ENCODE measurements at places on chromosomes 6 and 20.

GRCh38 chr6:44867571-44868334 is 460.4 kb upstream of the RUNX2 start:
- DNase-seq, result no peak

DNA sequence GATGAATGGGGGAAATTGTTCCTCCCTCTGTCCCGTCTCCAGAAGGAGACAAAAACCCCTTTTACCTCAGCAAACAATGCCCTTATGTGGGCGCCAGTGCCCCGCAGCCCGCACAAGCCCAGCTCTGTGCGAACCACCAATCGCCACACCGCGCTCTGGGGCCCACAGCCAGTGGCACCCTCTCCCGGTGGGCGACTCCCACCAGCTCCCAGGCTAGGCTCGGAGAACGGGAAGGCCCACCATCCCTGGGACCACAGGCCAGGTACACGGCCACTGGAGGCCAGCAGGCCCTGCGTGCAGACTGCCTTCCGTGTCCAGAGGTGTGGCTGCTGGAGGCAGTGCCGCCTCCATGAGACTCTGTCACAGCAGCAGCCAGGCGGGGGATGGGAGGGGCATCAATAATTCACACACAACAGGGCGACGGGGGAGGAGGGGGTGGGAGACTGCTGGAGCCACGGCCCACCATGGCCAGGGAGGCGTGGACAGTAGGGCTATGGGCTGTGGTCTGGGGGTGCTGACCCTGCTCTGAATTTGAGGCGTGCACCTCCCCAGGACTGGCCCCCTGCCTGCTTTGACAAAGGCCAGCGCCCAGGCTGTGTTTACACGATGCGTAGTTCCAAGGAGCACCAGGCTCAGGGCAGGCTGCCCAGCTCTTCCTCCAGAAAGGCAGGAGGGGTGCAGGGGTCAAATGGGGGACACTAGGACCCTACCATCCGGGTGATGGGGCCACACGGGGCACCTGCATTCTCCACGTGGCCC is 105.7 kb downstream of the ASXL1 start:
- no peak for DNase-seq

DNA sequence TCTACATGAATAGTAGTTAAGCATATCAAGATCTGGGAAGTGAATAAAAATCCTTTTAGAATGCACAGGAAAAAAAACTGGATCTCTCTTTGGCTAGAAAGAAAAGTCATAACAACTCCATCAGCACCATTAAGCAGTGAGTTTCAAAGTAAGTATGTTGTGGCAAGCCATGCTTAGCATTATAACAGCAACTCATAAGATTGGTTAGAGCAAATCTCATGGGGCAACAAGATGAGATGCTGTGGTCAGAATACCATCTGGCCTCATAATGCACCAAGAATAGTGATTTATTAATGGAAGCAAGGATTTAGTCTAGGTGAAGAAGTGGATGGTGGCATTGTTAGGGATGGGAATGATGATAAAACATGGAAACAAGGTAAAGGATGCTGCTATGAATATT is 159.4 kb downstream of the PHF3 start:
- DNase-seq, result no peak

DNA sequence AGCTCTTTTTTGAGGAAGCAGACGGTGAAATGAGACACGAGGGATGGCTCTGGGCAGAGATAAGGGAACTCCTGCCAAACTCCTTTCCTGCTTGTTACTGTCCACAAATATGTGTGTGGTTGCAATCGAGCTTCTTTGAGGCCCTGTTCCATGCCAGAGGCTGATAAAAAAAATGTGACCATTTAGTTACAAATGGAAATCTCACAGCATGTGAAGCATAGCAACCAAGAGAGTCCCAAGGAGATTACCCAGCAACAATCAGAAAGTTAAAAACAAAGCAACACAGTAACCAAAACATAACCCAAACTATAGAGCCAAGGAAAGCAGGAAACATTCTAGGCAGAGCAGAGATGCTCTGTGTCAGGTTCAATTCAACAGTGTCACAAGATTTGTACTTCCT is 35.4 kb upstream of the HMGN3 start:
- peak; percentile 60 for DNase-seq

DNA sequence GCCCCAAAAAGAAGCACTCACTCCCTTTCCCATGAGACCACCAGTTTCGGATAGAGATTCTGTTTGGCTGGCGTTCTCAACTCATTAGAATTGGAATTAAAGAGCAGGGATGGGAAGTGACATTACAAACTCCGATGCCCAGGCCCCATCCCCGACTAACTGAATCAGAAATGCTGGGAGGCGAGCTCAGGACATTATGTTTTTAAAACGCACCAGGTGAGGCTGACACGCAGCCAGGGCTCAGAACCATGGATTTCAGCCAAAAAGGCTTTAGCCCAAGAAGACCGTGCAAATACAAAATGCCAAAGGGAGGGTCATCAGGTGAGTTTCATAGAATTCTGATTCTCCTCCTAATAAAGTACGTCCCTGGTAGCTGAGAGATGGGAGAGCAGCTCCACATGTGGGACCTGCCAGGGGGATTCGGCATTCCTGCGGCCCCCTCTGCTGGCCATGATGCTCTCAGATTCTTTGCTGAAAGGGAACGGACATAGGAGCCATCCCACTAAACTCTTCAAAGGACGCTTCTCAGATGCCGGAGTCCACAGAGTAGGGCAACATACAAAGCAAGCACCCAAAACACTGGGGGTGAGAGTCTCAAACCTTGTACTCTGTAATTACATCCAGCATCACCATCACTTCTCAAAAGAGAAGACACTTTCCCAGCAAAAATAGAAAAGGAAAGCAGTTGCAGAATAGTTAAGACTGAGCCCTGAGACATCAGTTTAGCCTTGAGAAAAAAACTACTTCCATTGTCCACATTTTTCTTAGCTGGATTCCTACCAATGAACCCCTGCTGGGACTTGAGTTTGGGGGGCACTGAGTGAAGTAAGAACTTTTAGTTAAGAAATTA is 205.2 kb downstream of the BMP7 start:
- DNase-seq, result no peak

GRCh38 chr6:70843328-70843918 is 113.4 kb downstream of the B3GAT2 start:
- DNase-seq, result no peak

GRCh38 chr6:52995913-52996645 is 995 bp upstream of the GSTA4 start:
- DNase-seq, result no peak

- no peak for DNase-seq
Measured at GRCh38 chr6:168535711-168536110, 94.7 kb downstream of the SMOC2 start.

DNA sequence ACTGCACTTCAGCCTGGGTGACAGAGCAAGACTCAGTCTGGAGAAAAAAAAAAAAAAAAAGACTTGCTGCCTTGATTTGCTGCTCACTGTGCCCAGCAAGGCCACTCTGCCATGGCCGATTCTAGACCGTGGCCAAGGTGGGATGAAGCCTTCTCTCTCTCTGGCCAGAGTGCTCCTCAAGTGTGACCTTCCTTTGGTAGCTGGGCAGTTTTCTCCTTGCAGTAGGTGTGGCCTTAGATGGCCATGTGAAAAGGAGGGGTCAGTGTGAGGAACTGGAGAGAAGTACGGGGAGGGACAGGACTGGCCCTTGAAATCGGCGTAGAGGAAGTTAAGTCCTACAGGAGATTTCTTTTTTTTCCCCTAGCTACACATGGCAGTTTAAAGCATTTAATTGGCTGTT is 272.0 kb downstream of the ARID1B start:
- DNase-seq, result no peak

GRCh38 chr6:107741191-107741680 is 82.9 kb downstream of the SCML4 start:
- no peak for DNase-seq

GRCh38 chr6:71544028-71544427 is 255.4 kb downstream of the OGFRL1 start:
- no peak for DNase-seq

- DNase-seq, result no peak
Measured at GRCh38 chr20:46631212-46631869, 19.9 kb downstream of the SLC13A3 start.

GRCh38 chr6:65719101-65719500 is 12.1 kb upstream of the EYS start:
- no peak for DNase-seq

- peak; percentile 80 for DNase-seq
Measured at GRCh38 chr20:32483351-32484224, 101.5 kb downstream of the NOL4L start.

DNA sequence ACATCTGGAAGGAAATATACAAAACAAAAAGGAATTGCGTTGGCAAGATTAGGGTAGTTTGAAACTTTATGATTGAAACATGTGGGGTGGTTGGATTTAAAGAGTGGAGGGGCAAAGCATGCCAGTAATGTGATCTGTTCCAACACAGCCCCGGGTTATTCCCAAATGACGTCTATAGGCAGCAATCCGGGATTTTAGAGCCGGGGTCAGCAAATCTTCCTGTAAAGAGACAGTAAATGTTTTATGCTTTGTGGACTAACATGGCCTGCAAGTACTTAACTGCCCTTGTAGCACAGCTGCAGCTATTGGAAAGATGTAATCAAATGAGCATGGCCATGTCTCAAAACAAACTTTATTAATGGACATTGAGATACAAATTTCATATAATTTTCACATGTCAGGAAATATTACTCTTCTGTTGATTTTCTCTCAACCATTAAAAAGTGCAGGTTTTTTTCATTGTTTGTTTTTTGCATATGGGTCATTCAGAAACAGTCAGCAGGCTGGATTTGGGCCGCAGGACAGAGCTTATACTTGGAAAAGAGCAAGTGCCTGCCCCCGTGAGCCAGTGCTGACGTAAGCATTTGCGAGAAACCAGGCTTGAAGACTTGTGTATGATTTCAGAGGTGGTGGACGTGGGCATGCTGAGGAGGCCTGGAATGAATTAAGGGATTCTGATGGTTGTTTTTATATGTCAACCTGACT is 136.5 kb downstream of the DOK5 start:
- no peak for DNase-seq

DNA sequence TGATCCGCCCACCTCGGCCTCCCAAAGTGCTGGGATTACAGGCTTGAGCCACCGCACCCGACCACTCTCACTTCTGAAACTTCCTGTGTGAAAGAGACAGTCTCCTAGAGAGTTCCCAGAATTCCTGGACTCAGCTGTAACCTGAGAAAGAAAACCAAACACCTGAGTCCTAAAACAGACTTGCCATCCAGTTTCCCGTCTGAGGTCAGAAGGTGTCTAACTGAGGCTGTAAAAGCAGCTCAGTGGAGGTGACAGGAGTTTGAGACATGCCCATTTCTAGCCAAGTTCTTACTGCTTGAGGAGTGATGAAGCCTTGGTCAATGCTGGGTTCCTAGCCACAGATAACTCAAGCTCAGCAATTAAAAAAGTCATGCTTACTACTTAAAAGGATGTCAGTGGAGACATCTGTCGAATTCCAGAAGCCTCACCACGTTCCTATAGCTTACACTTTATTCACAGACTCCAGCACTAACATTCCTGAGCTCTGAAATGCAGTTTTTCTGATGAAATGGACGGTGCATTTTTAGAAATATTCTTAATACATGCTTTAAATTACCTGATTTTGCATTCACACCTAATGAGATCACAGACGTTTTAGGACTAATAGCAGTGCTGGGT is 6.1 kb downstream of the UQCC2 start:
- no peak for DNase-seq

DNA sequence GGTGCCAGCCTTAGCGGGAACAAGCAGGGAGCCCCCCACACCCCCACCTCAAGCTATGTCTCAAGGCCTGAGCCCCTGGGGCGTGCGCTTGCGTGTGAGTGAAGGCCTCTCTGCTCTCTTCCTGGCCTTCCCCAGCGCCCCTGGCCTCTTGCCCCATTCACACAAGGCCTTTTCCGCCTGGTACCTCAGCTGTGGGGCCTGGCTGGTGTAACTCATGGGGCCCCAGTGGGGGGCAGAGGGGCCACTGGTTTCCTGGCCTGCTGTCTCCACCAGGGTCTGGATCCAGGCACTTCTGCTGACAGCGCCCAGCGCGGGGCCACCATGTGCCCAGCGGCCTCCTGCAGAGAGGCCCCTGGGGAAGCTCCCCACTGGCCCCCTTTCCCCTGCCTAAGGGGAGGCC is 34.7 kb downstream of the GNAS-AS1 start:
- DNase-seq, result no peak

GRCh38 chr6:14088600-14089192 is 28.9 kb upstream of the CD83 start:
- no peak for DNase-seq

DNA sequence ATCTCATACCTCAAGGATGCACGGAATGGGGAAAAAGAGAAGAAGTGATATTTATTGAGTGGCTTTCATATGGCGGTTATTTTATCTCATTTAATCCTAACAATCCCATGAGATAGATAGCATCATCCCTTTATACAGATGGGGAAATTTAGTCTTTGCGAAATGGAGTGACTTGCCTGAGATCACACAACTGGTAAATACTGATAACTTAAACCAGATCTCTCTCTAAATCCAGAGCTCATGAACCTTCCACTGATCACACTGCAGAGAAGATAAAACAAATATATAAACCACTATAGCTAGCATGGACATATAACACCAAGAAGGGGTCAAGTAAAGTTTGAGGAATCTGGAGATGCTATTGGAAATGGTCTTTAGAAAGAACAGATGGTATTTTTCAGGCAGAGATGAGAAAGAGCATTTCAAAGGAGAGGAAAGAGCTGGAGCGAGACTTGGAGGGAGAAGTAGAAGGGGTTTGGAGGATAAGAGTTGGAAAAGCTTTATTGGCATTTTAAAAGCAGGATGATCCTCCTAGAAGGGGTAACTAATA is 139.8 kb upstream of the TNFAIP3 start:
- DNase-seq, result no peak

DNA sequence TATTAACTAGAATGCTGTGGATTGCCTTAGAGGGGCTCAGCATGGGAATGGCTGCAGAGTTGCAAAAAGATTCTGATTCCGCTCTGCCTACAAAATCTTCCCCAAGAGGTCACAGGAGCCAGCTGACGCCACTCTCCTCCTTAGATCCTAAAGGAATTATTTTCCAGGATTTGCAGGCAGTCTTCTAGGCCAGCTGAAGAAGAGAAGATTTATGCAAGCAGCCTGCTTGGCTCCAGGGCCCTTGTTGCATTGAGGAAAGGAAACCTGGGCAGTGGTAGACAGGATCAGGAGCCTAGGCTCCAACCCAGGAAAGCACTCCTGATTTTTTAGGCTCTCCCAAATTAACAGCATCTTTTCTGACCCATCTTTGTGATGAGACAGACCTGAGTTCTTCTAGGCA is 245.8 kb downstream of the PKHD1 start:
- DNase-seq, result no peak

All from GDM1 (cell line).